Anterior cingulate cortex (tissue), 58 donors: ENCODE measurements at places on chromosomes 16 and 17.

DNA sequence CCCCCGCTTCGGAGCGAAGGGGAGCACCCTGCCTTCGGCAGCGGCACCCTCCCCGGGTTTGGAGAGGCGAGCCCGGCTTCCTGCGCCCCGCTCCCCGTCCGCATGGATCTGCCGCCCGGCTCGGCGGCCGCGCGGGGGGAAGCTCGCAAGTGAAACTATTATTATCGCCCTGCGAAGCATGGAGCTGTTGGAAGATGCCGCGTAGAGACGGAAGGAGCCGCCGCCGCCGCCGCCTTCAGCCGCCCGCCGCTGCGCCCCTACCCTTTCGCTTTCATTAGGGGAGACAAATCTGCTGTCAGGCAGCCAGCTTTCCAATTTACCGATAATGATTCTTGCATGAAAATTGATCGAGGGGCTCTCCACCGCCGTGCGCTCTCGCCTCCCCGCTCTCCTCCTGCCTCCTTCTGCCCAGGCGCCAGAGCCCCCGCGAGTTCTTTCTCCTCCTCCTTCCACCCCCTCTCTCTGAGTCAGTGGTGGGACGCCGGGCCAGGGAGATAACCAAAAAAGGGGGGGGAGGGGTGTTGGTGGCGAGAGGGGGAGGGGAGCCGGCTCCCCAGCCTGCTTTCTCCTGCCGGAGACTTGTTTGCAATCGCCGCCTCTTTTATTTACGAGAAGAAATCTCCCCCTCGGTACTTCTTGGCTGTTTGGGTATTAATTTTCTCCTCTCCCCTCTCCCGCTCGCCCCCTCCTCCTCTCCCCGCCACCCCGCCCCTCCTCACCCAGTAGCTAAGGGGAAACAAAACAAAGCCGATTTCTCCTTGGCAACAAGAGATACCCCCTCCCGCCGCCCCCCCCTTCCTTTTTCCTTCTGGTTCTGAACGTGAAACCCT is 58.0 kb upstream of the GSE1 start:
- DNase-seq = peak; percentile 4

GRCh38 chr17:51427856-51428255 is 167.5 kb downstream of the UTP18 start:
- no peak for DNase-seq

GRCh38 chr17:67671493-67671892 is 46.2 kb upstream of the NOL11 start:
- no peak for DNase-seq

DNA sequence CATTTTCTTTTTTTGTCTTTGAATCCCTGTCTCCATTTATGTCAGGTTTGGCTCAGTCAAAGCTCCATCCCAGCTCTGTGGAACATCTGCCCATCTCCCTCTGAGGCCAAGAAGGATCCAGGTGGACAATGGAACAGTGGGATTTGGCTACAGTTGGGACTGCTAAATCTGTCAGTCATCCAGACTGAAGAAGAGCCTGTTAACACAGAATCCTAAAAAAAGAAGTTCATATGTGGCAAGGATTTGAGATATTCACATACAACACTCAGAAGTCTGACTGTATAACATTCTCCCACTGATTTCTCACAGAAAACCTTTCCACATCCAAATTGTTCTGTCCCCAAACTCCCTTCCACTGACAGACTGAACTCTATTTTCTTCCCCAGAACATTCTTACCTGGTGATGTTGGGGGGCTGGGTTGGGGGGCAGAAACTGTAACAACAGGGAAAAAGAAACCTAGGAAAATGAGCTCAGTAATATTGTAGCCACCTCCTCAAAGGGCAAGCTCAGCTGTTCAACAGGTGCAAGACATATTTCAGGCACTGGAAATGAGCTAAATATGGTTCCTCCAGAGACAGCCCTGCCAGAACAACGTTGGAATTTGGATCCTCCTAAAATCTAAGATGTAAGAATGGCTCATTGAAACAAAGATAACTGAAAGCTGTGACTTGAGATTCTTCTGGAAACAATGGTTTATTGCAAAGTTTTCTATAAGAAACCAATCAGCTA is 301.5 kb upstream of the CDH5 start:
- DNase-seq = no peak

DNA sequence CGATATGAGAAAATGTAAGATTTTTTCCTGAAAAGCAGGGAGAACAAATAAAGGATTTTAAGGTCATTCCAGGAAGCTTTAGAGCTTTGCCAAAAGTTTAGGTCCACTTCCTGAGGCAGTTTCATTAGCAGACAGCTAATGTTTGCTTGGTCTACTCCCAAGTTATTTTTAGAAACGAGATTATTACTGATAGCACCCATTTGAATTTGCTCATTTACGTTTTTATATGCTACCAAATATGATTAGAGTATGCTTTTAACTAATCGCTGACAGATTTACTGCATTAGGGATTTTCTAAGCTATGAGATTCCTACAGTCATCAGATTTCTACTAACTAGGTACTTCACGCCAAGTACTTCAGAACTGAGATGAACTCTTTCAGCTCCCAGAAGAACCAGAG is 98.1 kb downstream of the WNT3 start:
- DNase-seq = no peak

GRCh38 chr17:1577583-1578013 is 15.0 kb upstream of the PITPNA start:
- DNase-seq = no peak

- peak; percentile 80 for DNase-seq
Observed at GRCh38 chr16:89217388-89218191, at the start of gene ZNF778. ZNF778 (plus strand) TSS chr16:89217703; CDS start chr16:89221128, 3,425 bp downstream.
